ENCODE measurements at places on chromosomes 1 and 21. TPM values are rescaled to one million over a fixed set of nuclear protein-coding genes. Genes with fewer than 3 reads are reported as not detected.

- no peak for DNase-seq
Observed at GRCh38 chr1:46689356-46689755, 17.7 kb downstream of the TEX38 start.

DNA sequence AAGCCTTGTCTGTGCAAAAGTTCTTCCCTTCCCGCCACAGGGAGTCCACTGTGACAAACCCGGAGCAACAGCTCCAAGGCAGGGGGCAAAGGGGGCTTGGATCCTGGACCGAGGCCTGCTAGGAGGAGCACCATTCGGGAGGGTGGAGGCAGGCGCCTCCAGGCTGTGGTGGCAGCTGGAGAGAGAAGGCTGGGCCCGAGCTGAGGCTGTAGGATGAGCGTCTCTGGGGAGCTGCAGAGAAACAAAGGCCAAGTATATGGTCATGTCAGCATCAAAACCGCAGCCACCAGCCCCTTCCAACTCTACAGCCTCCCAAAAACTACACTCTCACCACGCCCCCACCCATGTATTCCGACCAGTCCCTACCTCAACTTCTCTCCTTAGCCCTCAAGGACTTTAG lies 579 bp downstream of the SH3BP5L start:
- DNase-seq, result no peak

GRCh38 chr1:93805027-93805610 lies 73.9 kb downstream of the DNTTIP2 start:
- DNase-seq, result no peak

Gene HPCA
- total RNA-seq, result 0.79 TPM

Gene GPR25
- not detected for total RNA-seq

Measured in HT-29 (cell line).